WERI-Rb-1 (cell line): ENCODE measurements at places on chromosomes 11 and 22.

GRCh38 chr11:36600180-36600579, 2.1 kb upstream of the RAG2 start:
- no peak for DNase-seq

DNA sequence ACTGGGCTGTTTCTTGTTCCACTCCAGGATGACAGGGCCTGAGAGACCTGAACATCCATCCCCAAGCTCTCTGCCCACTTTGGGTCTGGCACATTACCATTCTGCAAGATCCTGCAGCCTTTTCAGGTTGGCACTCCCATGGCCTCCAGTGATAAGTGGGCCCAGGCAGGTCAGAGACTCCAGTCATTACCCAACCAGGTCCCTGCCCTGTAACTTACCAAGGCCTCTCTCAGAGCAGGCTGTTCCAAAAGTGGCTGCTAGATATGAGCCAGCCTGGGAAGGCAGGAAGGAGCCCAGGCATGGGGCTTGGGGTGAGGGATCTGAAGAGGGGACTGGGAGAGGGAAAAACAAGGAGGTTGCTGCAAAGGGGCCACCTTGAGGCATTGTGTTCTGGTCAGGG, 35.9 kb downstream of the KCNQ1OT1 start:
- DNase-seq = peak; percentile 2

DNA sequence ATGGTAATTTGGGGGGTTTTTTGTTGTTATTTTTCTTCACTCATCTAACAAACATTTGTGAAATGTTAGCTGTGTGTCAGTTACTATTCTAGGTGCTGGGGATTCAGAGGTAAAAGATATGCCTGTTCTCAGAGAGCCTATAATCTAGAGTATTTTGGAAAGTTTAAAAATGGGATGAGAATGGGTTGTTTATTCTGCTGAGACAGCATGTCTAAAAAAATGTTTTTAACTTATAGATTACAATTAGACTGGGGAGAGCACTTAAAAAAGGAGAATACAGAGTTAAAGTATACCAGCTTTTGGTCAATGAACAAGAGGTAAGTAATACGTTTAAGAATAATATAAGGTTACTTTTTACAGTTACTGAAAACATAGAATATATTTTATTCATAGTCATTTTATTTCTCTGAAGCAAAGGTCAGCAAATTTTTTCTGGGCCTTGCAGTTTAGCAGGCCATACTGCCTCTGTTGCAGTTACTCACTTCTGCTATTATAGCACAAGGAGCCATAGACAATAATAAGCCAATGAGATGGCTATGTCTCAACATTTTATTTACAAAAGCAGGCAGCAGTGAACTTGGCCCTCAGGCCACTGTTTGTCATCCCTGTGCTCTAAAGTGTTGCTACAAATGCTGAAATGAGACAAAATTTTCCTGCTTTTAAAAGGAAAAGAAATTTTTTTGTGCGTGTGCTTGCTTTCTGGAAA, 60.0 kb downstream of the DKK3 start:
- DNase-seq = no peak

GRCh38 chr11:12102588-12103410, 7.6 kb upstream of the MICAL2 start:
- DNase-seq = no peak

GRCh38 chr11:131253656-131254151, 116.7 kb upstream of the NTM start:
- no peak for DNase-seq

- no peak for DNase-seq
Observed at GRCh38 chr22:47623066-47623762, 860.8 kb downstream of the TBC1D22A start.

- DNase-seq = peak; percentile 5
Observed at GRCh38 chr11:1825785-1826451, 8.9 kb upstream of the SYT8 start.

DNA sequence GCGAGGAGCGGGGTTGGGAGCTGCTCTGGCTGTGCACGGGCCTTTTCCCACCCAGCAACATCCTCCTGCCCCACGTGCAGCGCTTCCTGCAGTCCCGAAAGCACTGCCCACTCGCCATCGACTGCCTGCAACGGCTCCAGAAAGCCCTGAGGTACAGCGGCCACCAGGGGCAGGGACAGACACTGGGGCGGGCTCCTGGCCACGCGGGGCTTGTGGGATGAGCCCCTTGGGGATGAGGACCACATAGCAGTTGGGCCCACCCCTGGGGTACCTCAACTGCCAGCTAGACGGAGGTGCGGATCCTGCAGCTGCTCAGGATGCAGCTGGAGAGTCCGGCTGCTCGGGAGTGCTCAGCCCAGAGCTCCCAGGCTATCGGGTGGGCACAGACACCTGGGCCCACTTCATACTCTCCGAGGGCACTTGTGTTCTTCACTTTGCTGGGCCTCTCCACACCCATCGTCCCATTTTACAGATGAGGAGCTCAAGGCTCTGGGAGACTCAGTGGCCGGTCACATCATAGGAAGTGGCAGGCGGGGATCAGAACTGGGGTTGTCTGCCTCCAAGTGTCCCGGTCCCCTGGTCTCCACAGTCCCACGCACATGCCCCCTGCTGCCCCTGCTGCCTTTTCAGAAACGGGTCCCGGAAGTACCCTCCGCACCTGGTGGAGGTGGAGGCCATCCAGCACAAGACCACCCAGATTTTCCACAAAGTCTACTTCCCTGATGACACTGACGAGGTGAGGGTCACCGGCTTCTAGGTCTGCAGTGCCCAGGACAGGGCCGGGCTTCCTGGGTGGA, 77.6 kb downstream of the MYO7A start:
- peak; percentile 6 for DNase-seq

- no peak for DNase-seq
Observed at GRCh38 chr11:132519241-132519815, 1013.0 kb downstream of the OPCML start.

- no peak for DNase-seq
Observed at GRCh38 chr11:67111261-67111660, 7.8 kb upstream of the KDM2A start.

DNA sequence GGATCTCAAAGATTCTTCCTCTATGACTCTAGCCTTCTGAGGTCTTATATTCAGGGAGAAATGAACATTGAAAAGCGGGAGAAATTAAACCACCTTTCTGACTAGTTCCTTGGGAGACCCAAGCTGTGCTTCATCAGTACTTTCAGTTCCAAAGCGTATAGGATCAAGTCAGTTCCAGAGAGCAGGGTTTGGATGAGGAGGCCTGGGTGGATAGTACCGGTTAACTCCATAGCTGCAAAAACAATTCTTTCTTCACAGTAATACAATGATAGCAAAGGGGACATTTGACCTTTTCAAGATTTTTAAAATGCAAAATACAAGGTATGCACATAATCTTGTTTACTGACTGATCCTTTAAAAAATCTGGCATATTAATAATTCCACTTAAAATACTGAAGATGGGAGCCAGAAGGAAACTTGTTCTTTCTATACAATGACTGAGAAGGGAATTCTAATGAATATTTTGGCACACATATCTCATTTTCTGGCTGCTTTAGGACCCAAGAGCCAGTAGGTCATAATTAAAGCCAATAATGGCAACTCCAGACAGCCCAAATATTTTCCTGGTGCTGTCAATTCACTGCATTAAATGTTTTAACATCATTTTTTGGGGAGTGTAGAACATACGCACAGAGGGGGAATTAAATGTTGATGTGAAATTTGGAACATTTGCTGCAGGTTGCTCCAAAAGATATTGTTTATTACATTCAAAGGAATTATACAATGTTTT, 16.0 kb downstream of the ADM start:
- no peak for DNase-seq

- no peak for DNase-seq
Observed at GRCh38 chr22:20234760-20235388, 33.2 kb downstream of the RTN4R start.

GRCh38 chr11:69088676-69089146, 40.0 kb downstream of the TPCN2 start:
- DNase-seq = peak; percentile 80

DNA sequence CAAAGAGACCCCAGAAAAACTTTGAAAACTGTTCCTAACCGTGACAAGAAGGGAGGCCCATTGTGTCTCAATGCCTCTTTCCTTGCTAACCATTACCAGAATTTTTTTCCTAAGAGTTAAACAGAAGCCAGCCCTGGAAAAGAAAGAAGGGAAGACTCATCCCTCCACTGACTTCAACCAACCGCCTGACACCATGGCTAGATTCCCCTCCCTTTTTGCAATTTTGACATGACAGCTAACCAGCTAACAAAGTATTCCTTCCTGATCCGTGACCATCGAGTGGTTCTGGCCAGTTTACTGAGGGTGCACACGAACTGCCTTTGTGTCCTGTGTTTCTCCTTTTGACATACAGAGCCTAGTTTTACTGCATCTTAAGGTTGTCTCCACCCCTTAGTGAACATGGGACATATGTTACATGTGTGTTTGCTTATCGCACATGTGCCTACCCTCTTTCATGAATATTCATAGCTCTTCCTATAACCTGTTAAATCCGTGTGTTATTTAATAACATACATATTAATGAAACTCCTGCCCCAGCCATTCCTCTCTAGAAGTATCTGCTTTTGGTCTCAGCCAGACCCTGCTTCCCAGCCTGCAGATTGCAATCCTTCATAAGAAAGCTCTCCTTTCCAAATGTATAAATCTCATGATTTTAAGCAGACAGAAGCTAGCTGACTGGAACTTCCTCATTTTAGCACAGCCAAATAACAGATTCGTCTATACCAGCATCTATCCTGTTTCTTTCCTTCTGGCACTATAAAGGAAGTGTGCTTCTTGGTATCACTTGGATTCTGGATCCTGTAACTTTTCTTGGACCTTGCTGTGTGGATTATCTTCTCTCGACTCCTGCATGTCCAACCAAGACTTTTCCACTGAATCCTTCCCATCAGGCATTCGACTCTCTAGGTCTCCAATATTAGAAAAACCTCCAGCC, 37.8 kb downstream of the RASSF10 start:
- DNase-seq = no peak

GRCh38 chr11:37718431-37718999, 1120.5 kb upstream of the RAG2 start:
- no peak for DNase-seq

DNA sequence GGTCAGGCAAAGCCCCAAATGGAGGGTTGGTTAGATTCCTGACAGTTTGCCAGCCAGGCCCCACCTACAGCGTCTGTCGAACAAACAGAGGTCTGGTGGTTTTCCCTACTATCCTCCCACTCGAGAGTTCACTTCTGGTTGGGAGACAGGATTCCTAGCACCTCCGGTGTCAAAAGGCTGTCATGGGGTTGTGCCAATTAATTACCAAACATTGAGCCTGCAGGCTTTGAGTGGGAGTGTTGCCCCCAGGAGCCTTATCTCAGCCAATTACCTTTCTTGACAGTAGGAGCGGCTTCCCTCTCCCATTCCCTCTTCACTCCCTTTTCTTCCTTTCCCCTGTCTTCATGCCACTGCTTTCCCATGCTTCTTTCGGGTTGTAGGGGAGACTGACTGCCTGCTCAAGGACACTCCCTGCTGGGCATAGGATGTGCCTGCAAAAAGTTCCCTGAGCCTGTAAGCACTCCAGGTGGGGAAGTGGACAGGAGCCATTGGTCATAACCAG, 4.7 kb upstream of the TTC36 start:
- peak; percentile 48 for DNase-seq

GRCh38 chr11:8262552-8263108, 1.0 kb downstream of the LMO1 start:
- peak; percentile 35 for DNase-seq

- no peak for DNase-seq
Observed at GRCh38 chr11:12128301-12128751, 17.9 kb downstream of the MICAL2 start.

DNA sequence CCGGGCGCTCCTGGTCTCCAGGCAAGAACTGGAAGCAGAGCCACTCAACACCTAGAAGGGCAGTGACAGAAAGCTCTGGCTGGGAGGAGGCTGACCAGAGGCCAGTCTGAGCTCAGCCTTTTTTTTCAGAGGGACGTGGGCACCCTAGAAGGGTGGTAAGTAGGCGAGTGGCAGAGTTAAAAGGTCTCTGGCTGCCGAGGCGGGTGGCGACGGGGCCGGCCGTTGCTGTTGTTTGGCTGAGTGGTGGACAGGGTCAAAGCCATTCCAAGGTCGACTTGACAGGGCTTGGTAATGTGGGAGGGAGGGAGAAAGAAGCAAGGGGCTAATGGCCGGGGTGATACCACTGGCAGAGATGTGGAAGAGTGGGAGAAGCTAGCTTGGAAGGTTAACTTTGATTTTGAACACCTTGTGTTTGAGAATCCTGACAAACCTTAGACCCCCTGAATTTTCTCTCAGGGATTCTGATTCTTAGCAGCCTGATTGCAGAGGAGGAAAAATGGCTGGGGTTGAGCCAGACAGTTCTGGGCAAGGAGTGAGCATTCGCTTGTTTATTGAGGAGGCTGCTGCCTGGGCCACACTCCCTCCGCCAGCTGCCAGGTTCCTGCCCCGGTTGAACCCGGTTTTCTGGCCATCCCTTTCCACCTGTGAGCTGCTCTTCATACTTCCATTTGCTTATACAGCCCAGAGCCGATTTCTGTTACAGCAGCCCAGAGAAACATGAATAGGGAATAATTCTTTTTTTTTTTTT, 868 bp upstream of the SYCE3 start:
- DNase-seq = no peak

DNA sequence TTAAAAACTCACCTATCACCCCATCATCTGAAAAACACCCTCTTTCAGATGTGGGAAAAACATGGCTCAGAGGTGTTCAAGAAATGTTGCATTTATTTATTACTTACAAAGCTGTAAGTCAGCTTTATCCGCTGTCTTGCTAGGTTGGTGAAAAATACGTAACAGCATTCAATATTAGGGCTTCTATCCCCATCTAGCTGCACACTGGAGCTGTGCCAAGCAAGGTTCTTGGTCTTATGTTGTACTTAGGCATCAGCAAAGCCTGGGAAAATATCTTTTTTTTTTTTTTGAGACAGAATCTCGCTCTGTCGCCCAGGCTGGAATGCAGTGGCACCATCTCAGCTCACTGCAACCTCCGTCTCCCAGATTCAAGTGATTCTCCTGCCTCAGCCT, 7.5 kb downstream of the SERPING1 start:
- no peak for DNase-seq

- peak; percentile 81 for DNase-seq
Observed at GRCh38 chr11:120013325-120014250, 124.3 kb downstream of the TRIM29 start.

- DNase-seq = no peak
Observed at GRCh38 chr11:65885231-65885630, 3.0 kb downstream of the FIBP start.

GRCh38 chr11:99781074-99781473, 760.3 kb downstream of the CNTN5 start:
- DNase-seq = no peak
